ENCODE measurements at places on chromosomes 1 and 21. TPM values are rescaled to one million over a fixed set of nuclear protein-coding genes. Genes with fewer than 3 reads are reported as not detected.

DNA sequence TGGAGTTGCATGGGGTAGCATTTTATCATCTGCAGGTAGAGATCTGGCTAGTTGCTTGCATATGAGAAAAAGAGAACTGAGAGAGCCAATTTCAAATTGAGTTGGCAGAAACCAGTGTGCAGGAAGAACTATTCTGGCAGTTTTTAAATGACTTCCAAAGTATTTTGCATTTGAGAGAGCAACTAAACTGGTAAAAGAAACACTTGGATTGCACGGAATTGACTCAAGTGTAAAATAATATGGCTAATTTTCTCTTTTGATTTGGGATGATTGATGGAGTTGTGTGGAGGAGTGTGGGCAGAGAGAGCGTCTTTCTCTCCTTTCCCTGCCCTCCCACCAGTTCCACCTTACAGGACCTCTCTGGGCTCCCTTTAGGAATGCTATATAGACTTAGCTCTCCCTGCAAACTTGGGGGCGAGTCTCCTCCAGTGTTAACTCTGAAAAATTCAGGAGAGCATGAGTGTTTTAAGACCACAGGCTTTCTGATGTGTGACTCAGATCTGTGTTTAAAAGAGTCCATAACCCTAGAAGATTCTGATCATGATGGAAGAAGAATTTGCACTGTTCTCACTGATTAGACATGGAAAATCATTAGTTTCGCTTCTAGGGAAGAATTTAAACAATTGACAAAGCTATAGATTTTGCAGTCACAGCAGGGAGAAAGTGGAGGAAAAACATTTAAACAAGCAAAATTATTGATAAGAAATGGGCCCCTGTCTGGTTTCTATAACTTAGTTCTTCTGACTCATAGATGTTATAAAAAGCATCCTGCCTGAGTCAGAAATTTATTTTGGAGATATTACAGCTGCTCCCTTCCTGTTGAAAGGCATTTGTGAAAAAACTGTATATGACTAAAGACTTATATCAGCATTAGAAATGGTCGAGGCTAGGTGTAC lies 24.9 kb upstream of the CTBS start:
- peaks cover 7% of the 10 kb centered on the region for H3K36me3 ChIP-seq
- H3K4me1 ChIP-seq, result peaks cover 40% of the 10 kb centered on the region
- H3K27ac ChIP-seq, result peak overlapping the region; percentile 70
- H3K27me3 ChIP-seq, result peaks cover 5% of the 10 kb centered on the region

GRCh38 chr1:178126741-178127185 lies 32.9 kb downstream of the RASAL2 start:
- no peaks in the 10 kb centered on the region for H3K36me3 ChIP-seq
- no peak overlapping the region for H3K27ac ChIP-seq
- H3K4me1 ChIP-seq, result no peaks in the 10 kb centered on the region

DNA sequence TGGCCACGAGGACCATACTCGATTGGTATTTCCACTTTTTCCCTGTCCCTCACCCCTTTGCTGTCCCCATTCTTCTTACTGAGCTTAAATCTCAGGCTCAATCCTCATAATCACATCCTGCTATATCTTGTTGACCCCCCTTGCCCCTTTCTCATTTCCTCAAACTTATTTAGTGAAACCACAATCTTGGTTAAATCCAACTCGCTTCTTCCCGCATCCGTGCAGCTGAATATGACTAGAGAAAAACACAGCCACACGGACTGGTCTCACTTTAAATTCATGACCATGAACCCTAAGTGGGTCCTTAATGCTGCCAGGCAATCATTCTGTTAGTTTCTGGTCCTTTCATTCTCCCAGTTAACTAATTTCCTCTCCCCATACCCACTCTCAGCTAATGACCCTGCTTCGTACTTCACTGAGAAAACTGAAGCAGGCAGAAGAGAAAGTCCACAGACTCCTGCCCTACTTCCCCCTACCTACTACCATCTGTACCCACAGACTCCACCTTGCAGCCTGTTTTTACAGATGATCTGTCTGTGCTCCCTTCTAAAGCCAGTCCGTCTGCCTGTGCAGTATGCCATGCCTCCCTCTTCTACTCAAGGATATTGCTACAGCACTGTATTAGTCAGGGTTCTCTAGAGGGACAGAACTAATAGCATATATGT lies 96.8 kb upstream of the LMO4 start:
- no peak overlapping the region for H3K4me3 ChIP-seq
- H3K27me3 ChIP-seq, result no peaks in the 10 kb centered on the region
- no peaks in the 10 kb centered on the region for H3K36me3 ChIP-seq
- H3K4me1 ChIP-seq, result no peaks in the 10 kb centered on the region
- H3K27ac ChIP-seq, result no peak overlapping the region

- H3K27me3 ChIP-seq, result peaks cover 19% of the 10 kb centered on the region
- no peak overlapping the region for H3K27ac ChIP-seq
- H3K4me3 ChIP-seq, result no peak overlapping the region
- no peaks in the 10 kb centered on the region for H3K36me3 ChIP-seq
- no peak for DNase-seq
These were observed 412.8 kb downstream of the AJAP1 start for GRCh38 chr1:5067246-5067645.

- H3K27ac ChIP-seq, result no peak overlapping the region
- no peaks in the 10 kb centered on the region for H3K27me3 ChIP-seq
- DNase-seq, result no peak
- H3K4me3 ChIP-seq, result no peak overlapping the region
These were observed 4.5 kb downstream of the ADPRS start for GRCh38 chr1:36093226-36093625.

DNA sequence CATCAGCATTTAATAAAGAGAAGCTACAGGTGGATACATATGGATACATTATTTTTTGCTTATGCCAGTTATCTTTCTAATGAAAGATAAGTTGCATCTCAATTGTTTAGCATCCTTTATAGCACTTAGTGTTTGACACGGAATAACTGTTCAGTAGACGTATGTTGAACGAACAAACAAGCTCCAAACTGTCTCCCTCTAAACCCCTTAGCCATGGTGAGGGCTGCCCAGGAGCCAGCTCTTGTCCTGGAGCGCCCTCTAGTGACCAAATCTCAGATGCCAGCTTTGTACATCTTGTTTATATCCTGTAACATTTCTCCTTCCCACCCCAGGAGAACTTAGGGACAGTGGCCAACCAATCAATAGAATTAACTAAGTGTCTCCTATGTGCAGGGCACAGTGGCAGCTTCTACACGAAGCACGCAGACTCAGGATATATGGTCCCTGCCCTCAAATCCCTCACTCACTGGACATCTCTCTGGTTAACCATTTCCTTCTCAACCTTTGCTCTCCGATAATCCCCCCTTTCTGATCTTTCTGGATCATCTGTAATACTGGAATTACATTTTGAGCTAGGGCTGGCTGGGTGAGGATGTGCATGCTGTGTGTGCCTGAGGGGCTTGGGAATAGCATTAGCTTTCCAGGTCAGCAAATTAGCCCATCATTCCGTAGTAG lies 22.9 kb downstream of the KCNA10 start:
- H3K27ac ChIP-seq, result no peak overlapping the region
- H3K27me3 ChIP-seq, result no peaks in the 10 kb centered on the region
- peak; percentile 83 for DNase-seq
- no peak overlapping the region for H3K4me3 ChIP-seq
- no peaks in the 10 kb centered on the region for H3K36me3 ChIP-seq
- no peaks in the 10 kb centered on the region for H3K4me1 ChIP-seq

DNA sequence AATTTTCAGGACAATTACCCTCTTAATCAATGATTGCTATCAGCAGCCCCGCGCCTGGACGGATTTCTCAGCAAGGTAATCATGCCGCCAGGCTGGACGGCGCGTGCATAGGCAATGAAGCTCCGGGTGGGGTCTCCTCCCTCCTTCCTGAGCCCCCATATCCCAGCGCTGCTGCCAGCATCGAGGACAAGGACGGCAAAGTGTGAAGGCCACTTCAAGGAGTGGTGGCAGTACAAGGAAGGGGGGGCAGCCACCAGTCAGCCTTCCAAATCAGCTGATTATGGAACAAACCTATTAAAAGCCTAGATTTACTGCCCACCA lies 51.1 kb downstream of the DMAP1 start:
- H3K4me1 ChIP-seq, result peaks cover 18% of the 10 kb centered on the region
- DNase-seq, result no peak
- no peak overlapping the region for H3K27ac ChIP-seq

DNA sequence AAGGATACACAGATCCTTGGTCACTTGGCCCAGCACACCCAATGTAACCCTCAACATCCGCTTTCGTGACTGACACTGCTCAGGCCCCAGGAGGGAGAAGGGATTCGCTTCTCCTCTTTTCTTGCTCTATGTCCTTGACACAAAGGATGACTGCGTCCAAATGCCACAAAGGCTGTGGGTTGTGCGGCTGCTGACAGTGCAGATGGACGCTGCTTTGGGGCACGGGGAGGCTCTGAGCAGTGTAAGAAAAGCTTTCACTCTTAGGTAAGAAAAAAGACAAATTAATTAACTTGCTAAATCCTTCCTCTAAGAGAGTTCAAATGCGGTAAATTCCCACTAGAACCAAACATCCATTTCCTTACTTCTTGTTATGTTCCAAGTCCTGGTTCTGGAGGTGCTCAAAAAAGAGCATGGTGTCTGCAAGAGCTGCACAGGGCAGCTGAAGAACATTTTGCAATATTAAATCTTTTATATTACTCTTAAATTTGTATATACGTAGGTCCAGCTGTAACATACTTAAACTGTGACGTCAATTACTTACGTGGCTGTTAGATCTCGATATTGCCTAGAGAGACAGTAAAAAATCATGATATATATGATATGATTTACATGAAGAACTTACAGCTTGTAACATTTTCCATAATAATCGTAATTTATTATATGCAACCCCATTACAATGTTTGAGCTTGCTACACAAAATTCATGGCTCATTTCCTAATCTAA lies 19.4 kb upstream of the EPHB2 start:
- no peaks in the 10 kb centered on the region for H3K36me3 ChIP-seq
- DNase-seq, result no peak
- no peak overlapping the region for H3K27ac ChIP-seq
- no peak overlapping the region for H3K4me3 ChIP-seq
- H3K4me1 ChIP-seq, result no peaks in the 10 kb centered on the region

DNA sequence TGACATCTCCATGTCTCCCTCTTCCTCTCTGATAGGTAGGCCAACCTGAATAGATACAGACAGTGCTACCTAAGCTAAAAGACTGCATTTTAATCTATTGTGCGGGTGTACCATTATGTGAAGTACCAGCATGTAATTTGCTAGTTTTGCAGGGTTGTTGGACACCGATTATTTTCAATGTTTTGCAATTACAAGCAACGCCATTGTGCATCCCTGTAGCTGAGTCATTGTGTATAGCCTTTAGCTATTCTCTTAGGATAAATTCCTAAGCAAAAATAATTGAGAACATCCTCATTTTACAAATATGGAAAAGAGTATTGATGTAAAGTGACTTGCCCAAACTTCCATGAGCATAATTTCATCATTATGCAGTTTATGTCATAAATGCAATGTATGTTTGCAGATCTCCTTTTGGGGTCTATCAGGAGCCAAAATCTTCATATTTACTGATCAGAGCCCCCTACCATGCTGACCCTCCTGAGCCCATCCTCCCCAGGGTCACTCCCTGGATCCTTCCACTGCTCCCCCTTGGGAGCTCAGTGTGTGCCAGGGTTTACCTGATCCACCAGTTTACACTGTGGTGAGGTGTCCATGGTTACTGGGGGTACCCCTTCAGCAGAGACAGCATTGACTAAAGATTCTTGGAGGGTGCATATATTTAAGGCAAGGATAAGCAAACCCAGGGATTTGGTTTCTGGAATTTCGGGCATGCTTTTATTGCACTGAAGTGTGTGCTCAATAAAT lies 80.6 kb downstream of the CCDC185 start:
- no peaks in the 10 kb centered on the region for H3K36me3 ChIP-seq
- H3K4me3 ChIP-seq, result no peak overlapping the region
- H3K4me1 ChIP-seq, result no peaks in the 10 kb centered on the region
- H3K27ac ChIP-seq, result no peak overlapping the region
- DNase-seq, result no peak

DNA sequence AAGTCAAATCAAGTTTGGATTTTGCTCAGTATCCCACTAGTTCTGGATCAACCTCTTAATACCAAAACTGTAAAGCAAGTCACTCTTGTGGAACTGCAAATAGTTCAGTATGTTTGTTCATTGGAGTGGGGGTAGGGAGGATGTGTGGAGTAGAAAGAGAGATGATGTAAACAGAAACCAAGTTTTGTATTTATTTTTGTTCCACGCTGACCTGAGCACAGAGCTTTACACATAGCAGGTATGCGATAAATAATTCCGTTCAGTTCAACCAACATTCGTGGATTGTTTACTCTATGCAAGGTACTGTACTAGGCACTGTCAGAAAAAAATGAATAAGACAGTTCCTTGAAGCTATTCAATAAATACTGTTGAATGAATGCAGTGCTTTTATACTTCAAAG lies 4.5 kb upstream of the ZNF644 start:
- H3K36me3 ChIP-seq, result no peaks in the 10 kb centered on the region
- H3K27ac ChIP-seq, result no peak overlapping the region
- DNase-seq, result no peak
- H3K4me1 ChIP-seq, result peaks cover 27% of the 10 kb centered on the region
- H3K4me3 ChIP-seq, result no peak overlapping the region
- H3K27me3 ChIP-seq, result peaks cover 9% of the 10 kb centered on the region

DNA sequence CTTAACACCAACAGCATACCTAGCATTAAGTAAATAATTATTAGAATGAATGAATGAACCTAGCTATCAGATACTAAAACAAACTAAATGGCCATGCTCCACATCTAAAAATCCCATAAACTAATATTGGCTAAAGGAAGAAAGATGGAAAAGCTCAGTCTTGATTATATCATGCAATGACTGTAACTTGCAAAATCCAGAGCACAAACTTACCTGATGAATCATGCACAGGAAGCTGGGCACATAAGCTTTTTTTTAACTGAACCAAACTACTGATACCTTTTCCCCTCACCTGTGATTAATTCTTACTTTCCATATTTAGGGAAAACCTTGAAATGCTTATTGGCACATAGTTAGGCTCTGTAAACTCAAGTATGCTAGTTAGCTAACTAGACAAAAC lies 70.2 kb downstream of the KIF14 start:
- peaks cover 5% of the 10 kb centered on the region for H3K36me3 ChIP-seq
- no peak overlapping the region for H3K4me3 ChIP-seq
- peaks cover 7% of the 10 kb centered on the region for H3K27me3 ChIP-seq
- DNase-seq, result no peak
- peaks cover 22% of the 10 kb centered on the region for H3K4me1 ChIP-seq

DNA sequence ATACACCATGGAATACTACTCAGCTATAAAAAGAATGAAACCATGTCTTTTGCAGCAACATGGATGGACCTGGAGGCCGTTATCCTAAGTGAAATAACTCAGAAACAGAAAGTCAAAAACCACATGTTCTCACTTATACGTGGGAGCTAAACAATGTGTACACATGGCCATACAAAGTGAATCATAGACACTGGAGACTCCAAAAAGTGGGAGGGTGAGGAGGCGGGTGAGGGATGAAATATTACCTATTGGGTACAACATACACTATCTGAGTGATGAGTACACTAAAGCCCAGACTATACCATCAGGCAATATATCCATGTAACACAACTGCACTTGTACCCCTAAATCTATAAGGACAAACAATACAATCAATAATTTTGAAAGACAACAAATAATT lies 39.5 kb upstream of the FAM20B start:
- H3K4me3 ChIP-seq, result no peak overlapping the region
- H3K4me1 ChIP-seq, result no peaks in the 10 kb centered on the region
- no peaks in the 10 kb centered on the region for H3K36me3 ChIP-seq
- H3K27ac ChIP-seq, result no peak overlapping the region
- DNase-seq, result no peak

Gene CITED4
- total RNA-seq, result 1.9 TPM

Gene FCER1A
- not detected for total RNA-seq

Gene ARID1A
- total RNA-seq, result 97.3 TPM

Gene CRYBG2
- 1.6 TPM for total RNA-seq

Gene LCE1E
- not detected for total RNA-seq

Gene HSD3B2
- not detected for total RNA-seq

Gene NUDC
- 61.6 TPM for total RNA-seq

Gene ILDR2
- 15.8 TPM for total RNA-seq

Gene RAP1GAP
- 2.4 TPM for total RNA-seq

Gene GPR37L1
- total RNA-seq, result not detected

Gene GJA9
- not detected for total RNA-seq
